ENCODE measurements at places on chromosomes 3 and 15. TPM values are rescaled to one million over a fixed set of nuclear protein-coding genes. Genes with fewer than 3 reads are reported as not detected.

The GOLGA8Q gene
- 2.6 TPM for total RNA-seq

The IL5RA gene
- total RNA-seq: not detected

The SCAMP2 gene
- 113 TPM for total RNA-seq

The CPB1 gene
- not detected for total RNA-seq

DNA sequence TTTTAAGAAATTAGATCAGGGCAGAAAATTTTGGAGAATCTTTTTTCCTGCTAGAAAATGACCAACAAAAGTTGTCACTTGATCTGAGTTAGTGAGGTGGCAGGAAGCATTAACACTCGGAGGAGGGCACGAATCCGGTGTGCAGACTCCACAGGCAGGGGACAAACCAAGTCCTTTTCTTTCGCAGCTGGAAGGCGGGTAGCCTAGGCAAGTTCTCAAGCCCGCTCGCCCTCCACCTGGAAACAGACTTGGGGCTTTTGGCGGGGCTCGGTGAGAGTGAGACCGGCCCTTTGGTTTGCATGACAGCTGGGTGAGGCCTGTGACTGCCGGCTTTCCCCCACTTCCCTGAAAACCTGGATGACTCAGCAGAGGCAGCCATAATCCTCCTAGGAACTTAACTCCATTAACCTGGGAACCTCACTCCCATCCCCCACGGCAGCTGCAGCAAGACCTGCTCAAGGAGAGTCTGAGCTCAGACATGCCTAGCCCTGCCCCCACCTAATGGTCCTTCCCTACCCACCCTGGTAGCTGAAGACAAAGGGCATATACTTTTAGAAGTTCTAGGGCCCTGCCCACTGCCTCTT, 134.8 kb downstream of the MFSD1 start:
- no peak for DNase-seq

GRCh38 chr15:80183886-80184285, 31.1 kb downstream of the FAH start:
- no peak for DNase-seq

GRCh38 chr15:70670680-70671079, 92.7 kb downstream of the UACA start:
- DNase-seq: no peak

All from naive thymus-derived CD8-positive, alpha-beta T cell (primary cell).